ENCODE measurements at places on chromosomes 3 and 15. TPM values are rescaled to one million over a fixed set of nuclear protein-coding genes. Genes with fewer than 3 reads are reported as not detected.

GRCh38 chr15:74378848-74379247 lies 11.4 kb upstream of the CYP11A1 start:
- DNase-seq = no peak

DNA sequence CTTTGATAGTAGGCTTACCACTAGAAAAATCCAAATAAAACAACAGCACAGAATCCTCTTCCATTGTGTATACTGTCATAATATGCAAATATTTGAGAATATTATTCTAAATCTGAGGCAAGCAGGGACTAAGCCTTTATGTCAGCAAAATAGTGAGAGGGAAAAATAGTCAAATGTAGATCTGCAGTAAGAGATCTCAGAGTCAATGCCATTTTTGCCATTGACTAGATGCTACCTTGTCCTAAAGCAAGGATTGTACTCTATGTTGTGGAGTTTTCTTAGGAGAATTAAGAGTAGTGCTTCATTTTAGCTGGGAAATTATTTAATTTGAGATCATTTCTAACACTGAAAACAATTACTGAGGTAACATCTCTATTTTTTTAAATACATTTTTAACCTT lies 50.2 kb downstream of the IQCH start:
- DNase-seq = no peak

DNA sequence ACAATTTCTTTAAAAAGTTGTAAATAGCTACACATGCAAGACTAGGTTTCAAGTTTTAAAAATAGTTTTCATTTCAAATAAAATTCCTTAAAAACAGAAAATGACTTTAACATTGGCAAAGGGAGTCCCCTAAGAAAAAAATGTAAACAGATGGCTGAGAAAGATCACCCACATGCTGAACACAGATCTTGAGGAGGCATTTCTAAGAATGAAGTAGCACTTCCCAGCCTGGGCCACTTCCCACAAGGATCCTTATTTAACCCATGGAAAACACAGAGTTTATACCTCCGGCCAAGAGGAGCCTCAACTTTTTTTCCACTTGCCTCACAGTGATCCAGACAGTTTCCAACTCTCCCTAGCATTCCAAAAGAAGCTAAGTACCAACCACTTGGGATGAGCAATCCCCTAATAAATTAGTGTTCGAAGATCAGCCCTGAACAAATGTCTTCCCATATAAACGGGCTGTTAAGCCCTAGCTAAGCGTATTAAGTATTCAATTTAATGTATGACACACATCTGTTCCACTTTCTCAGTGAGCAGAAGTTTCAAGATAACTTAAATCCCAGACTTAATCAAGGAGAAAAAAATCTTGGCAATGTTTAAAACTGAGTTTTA lies 61.4 kb downstream of the GADL1 start:
- no peak for DNase-seq

- DNase-seq = no peak
Measured at GRCh38 chr3:147195887-147196286, 210.5 kb downstream of the ZIC4 start.

The PRTG gene
- not detected for total RNA-seq

The FSIP1 gene
- total RNA-seq = 0.22 TPM

Data from CD8-positive, alpha-beta T cell (primary cell).